Hippocampal formation (tissue), 2 donors: ENCODE measurements at places on chromosomes 5 and 9.

DNA sequence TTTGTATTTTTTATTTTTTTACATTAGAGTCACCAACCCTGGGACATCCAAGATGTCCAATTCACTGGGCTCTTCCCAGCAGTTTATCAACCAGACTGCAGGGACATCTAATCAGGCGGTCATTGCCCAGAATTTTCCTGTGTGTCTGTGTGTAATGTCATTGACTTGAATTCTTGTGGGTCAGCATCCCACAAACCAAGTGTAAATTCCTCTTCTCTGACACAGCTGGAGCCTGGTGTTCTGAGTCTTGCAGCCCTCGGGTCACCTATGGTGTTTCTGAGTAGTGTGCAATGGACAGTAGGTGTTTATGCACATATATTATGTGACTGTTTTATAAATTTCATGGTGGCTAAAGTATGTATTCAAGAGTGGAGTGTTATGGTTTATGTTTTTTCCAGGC is 815.7 kb downstream of the SEMA5A start:
- DNase-seq = no peak

DNA sequence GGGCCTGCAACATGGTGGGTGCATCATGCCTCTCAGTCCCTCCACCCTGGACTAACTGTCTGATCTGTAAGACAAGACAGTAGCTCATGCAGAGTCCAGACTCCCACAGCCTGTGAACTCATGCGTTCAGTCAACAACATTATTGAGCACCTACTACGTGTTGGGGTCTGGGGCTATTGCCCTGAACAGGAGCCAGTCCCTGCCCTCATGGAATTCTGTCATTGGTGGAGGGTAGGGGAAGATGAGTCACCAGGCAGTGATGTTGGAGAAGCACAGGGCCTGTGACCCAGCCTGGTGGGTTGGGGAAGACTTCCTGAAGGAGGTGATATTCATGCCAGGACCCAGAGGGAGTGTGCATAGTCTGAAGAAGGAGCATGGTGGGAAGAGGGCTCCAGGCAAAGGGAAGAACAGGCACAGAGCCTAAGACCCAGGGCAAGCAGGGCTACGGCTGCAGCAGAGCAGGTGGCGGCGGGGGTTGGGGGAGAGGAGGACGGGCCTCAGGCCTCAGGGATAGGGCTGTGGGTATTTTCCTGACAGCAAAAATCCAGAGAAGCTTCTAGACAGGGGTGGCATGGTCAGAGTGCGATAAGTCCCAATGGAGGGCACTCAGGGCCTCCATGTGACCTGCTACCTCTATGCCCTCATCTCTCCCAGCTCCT is 26.7 kb upstream of the PSD2 start:
- DNase-seq = no peak

- peak; percentile 55 for DNase-seq
Observed at GRCh38 chr9:27539479-27540441, 10.1 kb upstream of the MOB3B start.

GRCh38 chr5:79794347-79794746 is 104.7 kb downstream of the CMYA5 start:
- DNase-seq = no peak
